ENCODE measurements at places on chromosomes 1 and 21.
A peak's percentile ranks its signal among the peaks of the same experiment; 100 is the strongest.

DNA sequence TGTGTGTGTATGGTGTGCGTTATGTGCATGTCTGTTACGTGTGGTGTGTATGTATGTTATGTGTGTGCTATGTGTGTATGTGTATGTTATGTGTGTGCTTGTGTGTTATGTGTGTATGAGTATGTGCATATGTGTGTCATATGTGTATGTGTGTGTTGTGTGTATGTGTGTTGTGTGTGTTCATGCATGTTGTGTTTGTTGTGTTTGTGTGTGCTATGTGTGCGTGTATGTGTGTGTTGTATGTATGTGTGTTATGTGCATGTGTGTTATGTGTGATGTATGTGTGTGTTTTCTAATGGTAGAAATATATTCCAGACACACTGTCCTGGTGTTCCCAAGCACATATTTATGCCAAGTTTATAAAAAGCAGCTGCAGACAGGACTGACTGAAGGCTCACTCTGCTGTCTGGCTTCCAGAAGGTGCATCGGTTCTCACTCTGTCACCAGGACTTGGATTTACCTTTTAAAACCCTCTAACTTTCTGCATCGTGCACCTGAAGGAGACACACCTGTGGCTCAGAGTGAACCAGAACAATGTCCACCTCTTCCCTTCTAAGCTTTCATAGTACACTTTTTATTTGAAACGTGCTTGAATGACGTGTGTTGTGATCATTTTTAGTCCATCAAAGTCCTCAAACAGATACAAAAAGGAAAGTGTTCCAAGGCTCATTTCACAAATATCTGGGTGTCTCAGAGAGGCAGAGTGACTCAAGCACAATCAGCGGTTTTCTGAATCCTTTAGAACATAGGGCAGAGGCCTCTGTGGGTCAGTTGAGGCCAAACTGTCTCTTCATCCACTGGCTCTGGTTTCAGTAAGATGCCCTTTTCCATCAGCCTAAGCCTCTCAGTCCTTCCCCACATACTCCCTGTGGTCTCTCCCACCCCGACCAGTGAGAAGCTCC, 49.9 kb downstream of the TOMM20 start:
- no peak for DNase-seq

- DNase-seq = no peak
Observed at GRCh38 chr1:12245116-12245515, 15.3 kb downstream of the VPS13D start.

DNA sequence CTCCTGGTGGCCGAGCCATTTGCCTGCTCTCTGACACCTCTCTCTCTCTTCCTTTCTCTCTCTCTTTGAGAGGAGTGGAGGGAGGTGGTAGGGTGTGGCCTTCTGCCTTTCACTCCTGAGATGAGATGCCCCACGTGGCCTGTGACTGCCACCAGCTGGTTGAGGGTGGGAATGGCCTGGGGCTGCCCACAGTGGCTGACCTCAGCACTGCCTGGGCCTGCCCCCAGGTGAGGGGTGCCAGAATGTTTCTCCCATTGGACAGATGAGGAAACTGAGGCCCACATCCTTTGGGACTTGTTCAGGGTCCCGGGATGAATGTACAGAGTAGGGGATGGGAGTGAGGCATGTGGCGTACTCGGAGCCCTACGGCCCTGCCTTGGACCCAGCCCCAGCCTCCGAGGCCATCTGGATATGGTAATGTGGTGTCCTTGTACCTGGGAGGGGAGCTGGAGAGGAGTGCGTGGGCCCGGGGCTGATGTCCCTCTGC, 12.7 kb upstream of the C1orf167 start:
- peak; percentile 76 for DNase-seq

- DNase-seq = peak; percentile 57
Observed at GRCh38 chr1:31943546-31944184, 5.5 kb upstream of the PTP4A2 start.

GRCh38 chr1:39089931-39090521, 63.9 kb downstream of the NDUFS5 start:
- no peak for DNase-seq

DNA sequence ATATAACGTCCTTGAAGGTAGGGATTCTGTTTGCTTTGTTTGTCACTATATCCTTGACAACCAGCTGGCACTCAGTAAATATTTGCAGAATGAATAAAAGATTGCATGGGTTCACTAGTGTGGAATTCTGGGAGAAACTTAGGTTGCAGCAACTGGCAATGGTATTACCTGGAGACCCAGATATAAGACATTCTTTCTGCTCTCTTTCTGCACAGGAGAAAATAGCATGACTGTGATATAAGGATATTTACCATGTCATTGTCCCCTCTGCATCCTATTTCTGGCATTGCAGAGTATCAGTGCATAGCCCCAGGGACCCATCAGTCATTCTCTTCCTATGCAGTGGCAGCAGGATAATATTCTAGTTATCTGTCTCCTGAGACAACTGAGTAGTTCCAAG, 308.9 kb upstream of the LRRC7 start:
- DNase-seq = no peak

DNA sequence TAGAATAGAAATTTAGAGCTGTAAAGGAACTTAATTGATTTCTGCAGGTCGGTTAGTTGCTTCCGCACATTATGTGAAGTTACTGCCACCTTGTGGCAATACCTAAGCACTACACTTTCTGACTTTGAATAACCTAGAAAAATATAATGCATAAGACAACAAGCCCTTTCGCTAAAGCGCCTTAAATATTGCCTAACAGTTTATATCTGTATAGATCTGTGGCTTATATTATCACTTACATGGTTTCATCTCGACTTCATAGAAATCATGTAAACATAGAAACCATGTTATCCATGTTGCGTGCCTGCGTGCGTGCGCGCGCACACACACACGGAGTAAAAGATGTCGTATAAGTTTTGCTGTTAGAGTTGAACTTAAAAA, 10.9 kb upstream of the IFI16 start:
- DNase-seq = peak; percentile 60

DNA sequence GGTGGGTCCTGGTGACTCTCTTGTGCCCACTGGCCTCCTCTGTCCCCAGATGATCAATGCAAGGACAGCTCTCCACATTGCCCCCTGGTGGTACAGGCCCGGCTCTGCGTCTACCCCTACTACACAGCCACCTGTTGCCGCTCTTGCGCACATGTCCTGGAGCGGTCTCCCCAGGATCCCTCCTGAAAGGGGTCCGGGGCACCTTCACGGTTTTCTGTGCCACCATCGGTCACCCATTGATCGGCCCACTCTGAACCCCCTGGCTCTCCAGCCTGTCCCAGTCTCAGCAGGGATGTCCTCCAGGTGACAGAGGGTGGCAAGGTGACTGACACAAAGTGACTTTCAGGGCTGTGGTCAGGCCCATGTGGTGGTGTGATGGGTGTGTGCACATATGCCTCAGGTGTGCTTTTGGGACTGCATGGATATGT, 10.8 kb downstream of the ADAMTSL4 start:
- peak; percentile 87 for DNase-seq

DNA sequence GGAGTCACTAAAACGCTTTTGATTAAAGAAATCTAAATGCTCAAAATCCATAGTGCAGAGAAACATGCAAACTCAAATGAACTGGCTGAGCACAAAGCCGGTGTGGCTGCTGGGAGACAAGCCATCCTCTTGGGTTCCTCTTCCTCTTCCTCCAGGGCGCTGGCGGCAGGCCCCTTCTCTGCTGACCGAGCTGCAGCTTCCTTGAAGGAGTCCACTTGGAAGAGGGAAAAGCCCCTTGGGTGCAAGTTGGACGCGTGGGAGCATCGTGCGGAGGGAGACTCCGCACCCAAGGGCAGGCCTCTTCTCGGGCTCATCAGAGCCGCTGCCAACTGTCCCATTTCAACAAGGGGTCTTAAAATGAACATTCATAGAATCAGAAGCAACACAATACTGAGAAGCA, 7.9 kb downstream of the CCNL2 start:
- DNase-seq = no peak

DNA sequence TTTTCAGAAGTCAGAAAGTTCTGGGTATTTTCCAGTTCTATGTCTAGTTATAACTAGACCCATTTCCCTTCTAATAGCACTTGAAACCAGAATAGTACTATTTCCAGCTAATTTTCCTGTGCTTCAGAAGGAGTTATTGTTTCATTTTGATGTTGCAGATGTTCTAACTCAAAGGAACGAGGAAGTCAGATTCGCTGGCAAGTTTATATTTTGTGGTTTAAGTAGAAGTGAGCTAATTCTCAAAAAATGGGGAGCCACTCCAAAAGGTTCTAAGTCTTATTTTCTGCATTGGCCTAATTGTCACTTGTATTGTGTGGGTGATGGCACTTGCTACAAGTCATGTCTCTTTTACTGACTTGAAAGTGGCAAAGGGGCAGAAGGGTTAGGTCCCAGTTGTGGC, 18.1 kb downstream of the CCDC185 start:
- no peak for DNase-seq

GRCh38 chr1:1759456-1760344, 18.6 kb downstream of the NADK start:
- no peak for DNase-seq

DNA sequence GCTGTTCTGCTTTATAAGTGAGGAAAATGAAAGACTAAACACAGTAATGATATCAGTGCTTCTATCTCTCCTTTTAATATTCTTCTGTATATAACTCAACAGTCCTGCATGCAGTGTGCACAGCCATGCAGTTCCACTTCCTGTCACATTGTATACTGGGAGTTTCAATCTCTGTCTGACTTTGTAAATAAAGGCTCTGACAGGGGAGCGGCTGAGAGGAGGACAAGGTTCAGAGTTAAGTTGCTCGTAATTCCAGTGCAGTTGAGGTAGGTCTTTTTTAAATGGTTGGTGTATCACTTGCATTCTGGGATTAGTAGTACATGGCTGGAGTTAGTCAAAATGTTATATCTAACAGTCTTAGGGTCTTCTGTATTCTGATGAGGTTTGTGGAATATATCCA, 264.5 kb downstream of the OLFM3 start:
- DNase-seq = no peak

GRCh38 chr1:27179379-27179778, 24.5 kb upstream of the SLC9A1 start:
- DNase-seq = no peak

DNA sequence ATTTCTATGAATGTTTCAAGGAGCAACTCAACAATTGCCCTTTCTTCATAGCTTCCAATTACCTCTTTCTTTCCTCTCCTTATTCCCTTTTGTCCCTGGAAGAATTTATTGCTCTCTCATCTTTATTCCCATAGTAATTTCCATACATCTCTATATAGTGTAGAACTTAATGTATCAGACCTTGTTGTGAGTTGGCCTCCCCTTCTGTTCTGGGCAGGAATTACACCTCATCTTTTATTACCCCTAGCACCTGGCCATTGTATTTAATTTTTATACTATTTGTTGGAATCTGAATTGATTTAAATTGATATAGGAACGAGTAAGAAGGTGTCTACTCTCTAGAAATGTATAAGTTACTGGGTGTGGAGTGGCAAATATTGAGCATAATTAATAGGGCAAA, 114.5 kb downstream of the CACHD1 start:
- no peak for DNase-seq

DNA sequence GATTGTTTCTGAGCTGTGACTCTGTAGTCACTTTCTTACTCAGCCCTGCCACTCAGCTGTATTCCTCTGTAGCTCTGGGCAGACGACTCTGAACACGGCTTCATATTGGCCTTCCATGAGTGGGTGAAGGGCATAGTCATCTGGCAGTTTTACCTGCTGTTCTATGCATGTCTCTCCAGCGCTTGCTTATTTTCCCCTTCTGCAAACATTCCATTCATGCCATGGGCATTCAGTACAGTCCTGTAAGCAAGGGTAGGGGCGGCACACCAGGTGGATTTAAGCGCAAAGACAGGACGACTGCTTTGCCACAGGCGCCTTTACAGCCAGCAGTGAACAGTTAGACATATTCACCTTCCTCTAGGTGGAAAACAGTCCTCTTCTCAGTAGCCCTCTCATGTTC, 4.4 kb upstream of the WDR26 start:
- no peak for DNase-seq

DNA sequence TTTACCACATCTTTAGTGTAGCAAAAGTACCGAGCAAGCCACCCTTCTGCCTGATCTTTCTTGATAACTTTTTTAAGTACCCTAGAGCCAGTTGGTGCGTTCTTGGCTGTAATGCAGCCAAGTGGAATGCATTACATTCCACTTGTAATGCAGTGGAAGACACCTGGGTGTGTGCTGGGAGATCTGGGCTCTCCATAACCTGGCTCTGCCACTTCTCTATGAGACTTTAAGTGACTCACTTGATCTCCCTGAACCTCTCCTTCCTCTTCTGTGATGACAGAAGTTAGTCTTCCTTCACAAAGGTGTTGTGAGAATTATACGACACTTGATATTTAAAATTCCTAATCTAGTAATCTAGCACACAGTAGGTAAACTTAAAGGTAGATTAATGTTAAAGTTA, 35.3 kb upstream of the NFIA start:
- DNase-seq = no peak

DNA sequence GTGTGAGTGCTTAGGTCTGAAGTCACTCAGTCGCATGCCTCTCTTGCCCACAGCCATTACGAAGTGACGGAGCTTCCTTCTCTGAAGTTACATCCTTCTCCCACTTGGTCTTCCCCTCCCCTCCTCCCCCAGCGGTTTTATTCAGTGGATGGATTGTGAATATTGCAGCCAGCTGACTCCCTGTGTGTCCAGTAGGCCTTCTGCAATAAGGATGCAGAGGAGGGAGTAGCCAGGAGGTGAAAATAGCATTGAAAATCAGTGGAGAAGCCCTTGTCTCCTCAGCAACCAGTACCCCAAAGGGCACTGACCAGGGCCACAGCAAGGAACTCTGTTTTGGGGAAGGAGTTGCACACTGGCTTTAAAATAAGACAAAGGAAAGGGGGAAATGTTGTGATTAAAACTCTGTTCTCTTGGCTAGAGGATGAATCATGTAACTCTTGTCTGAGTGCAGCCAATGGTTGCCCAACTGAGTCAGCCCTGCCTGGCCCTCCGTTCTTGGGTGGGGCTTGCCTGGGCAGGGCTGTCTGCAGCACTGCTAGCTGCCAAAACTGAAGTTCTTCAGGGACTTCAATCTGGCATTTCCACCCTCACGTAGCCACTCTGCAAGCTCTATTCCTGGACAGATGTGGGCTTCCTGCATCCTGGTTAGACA, 4.3 kb downstream of the S100A10 start:
- DNase-seq = peak; percentile 75

GRCh38 chr1:43184388-43184787, 12.3 kb downstream of the CFAP57 start:
- no peak for DNase-seq

DNA sequence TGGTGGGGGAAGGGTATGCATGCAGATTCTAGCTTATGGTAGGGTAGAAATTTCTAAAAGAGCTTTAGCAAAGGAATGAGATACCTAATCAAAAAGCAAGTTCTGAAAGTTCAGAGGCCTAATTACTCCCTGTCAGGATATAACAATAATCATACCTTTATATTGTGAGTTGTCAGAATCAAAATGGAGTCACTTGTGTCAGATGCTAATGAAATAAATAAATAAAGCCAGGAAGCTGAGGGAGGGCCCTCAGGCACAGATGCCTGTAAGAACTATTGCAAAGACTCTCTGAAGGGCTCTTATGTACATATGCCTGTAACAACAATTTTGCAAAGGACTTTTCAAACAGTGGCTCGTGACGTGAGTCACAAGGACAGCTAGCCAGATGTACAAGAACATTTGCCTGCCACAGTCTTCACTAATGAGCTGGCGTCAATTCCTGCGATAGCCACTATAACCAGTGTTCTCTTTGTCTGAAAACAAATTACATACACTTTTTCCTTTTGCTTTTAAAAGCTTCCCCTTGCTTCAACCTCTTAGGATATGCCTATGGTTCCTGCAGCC, 27.4 kb upstream of the DNASE2B start:
- DNase-seq = no peak

- DNase-seq = no peak
Observed at GRCh38 chr1:212231372-212231771, 53.8 kb upstream of the PPP2R5A start.

Measured in activated naive CD4-positive, alpha-beta T cell treated with anti-CD3 and anti-CD28 coated beads for 36 hours (primary cell).